ENCODE measurements at places on chromosomes 6 and 20. TPM values are rescaled to one million over a fixed set of nuclear protein-coding genes. Genes with fewer than 3 reads are reported as not detected.

The MEP1A gene
- not detected for polyA plus RNA-seq

The RSPH4A gene
- 0.19 TPM for polyA plus RNA-seq

The FRK gene
- under 0.01 TPM for polyA plus RNA-seq

The PDE10A gene
- polyA plus RNA-seq: 3.9 TPM

- no peaks in the 10 kb centered on the region for H3K4me1 ChIP-seq
- no peak overlapping the region for H3K4me3 ChIP-seq
- no peak for DNase-seq
- no peaks in the 10 kb centered on the region for H3K36me3 ChIP-seq
These were observed 859 bp upstream of the CLPS start for GRCh38 chr6:35797837-35798526.

- H3K27ac ChIP-seq: no peak overlapping the region
- H3K27me3 ChIP-seq: peaks cover 14% of the 10 kb centered on the region
- H3K4me3 ChIP-seq: no peak overlapping the region
- H3K36me3 ChIP-seq: no peaks in the 10 kb centered on the region
These were observed 32.6 kb upstream of the TAB2 start for GRCh38 chr6:149284904-149285303.

DNA sequence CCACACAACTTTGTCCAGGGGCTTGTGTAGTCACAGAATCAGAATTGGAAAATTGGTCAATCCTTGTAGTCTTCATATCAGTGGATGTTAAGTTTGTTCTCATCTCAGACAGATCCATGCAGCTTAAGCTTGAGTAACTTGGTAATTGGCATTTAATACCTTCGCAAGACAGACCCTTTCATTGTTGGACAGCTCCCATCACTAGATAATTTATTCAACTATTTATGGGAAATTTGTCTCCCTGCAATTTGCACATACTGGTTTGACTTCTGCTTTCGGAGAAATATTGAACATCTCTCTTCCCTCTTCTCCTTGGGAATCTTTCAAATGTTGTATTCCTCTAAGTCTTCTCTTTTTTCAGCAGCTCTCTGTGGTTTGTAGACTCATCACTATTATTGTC is 17.1 kb downstream of the MEI4 start:
- H3K27me3 ChIP-seq: no peaks in the 10 kb centered on the region
- no peaks in the 10 kb centered on the region for H3K4me1 ChIP-seq
- H3K4me3 ChIP-seq: no peak overlapping the region
- DNase-seq: no peak
- H3K36me3 ChIP-seq: no peaks in the 10 kb centered on the region
- no peak overlapping the region for H3K27ac ChIP-seq

GRCh38 chr20:12535316-12535715 is 473.5 kb upstream of the SPTLC3 start:
- H3K4me1 ChIP-seq: no peaks in the 10 kb centered on the region
- DNase-seq: no peak
- no peaks in the 10 kb centered on the region for H3K27me3 ChIP-seq

DNA sequence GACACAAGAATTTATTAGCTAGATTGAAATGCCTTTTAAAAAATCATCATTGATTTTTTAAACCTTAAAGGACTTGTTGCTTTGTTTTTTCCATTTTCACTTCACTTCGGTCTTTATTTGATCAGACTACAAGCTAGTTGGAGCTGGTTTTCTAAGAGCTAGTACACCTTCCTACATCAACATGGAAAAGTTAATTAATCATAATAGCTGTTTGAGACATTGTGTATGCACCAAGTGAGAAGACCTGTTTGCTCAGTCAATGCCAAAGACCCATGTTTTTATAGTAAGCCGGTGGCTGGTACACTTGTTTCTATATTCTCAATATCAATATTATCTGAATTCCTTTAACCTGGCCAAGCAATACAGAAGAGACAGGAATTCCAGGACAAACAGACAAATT is 310.2 kb upstream of the SGK1 start:
- H3K27me3 ChIP-seq: no peaks in the 10 kb centered on the region
- no peak overlapping the region for H3K27ac ChIP-seq
- no peaks in the 10 kb centered on the region for H3K4me1 ChIP-seq

DNA sequence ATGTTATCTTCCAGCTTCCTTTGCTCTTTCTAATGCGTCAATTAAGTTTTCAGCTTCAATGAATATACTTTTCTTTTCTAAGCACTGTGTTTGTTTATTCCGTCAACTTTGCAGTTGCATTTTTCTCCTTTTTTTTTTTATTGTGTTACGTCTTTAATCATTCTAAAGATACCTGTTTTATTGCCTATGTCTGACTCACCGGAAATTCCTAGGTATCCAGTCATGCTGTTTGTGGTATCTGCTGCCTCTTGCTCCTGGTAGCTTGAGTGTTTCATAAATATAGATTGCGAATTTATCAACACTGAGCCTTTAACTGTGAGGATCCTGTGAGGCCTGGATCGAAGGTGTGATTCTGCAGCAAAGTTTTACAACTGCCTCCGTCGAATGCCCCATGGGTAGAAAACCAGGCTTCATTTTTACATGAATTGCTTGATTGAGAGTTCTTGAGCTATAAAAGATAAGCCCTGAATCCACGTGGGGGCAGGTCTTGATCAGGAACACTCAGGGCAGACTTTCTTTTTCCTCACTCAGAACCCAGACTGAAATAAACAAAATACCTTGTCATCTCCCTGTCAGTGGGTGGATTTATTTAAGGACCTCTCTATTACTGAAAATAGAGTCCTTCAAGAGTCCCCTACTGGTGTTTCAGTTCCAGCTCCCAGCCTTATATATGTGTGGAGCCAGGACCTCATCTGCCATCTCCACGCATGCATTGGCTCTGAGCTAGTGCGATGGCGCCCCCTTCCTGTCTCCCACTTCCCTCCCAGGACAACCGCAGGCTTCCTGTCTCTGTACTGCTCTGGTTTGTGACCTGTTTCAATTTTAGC is 60.1 kb upstream of the LRRC1 start:
- H3K27ac ChIP-seq: no peak overlapping the region
- no peaks in the 10 kb centered on the region for H3K27me3 ChIP-seq
- no peak overlapping the region for H3K4me3 ChIP-seq
- no peaks in the 10 kb centered on the region for H3K36me3 ChIP-seq
- peak; percentile 78 for DNase-seq

- H3K36me3 ChIP-seq: no peaks in the 10 kb centered on the region
- no peak for DNase-seq
- H3K4me1 ChIP-seq: no peaks in the 10 kb centered on the region
- no peak overlapping the region for H3K27ac ChIP-seq
- H3K27me3 ChIP-seq: no peaks in the 10 kb centered on the region
These were observed 24.9 kb upstream of the CFAP206 start for GRCh38 chr6:87382861-87383260.

DNA sequence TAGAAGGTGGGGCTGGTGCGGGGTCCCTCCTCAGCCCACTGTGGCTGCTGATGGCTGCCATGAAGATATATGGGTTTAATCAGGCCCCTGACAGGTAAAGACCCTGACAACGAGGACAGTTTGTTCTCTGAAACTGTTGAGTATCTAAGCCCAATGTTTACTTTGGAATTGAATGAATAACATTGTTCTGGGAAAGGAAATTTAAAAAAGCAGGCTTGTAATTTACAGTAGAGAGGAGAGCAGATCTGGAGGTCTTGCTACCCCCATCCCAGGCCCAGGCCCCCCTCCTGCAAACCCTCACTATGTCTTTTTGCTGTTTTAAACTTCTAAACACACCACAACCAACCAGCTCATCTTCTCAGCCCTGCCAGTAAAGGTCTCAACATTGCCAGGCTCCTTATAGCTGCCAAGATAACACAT is 171.3 kb downstream of the CDC5L start:
- H3K36me3 ChIP-seq: no peaks in the 10 kb centered on the region
- DNase-seq: no peak
- peaks cover 53% of the 10 kb centered on the region for H3K27me3 ChIP-seq
- H3K27ac ChIP-seq: no peak overlapping the region
- H3K4me3 ChIP-seq: no peak overlapping the region
- H3K4me1 ChIP-seq: no peaks in the 10 kb centered on the region

GRCh38 chr20:24046888-24047287 is 58.3 kb upstream of the GGTLC1 start:
- no peaks in the 10 kb centered on the region for H3K36me3 ChIP-seq
- DNase-seq: no peak
- no peak overlapping the region for H3K27ac ChIP-seq
- H3K4me3 ChIP-seq: no peak overlapping the region

GRCh38 chr6:112597176-112597575 is 250.0 kb downstream of the RFPL4B start:
- H3K27ac ChIP-seq: no peak overlapping the region
- H3K4me3 ChIP-seq: no peak overlapping the region
- H3K4me1 ChIP-seq: no peaks in the 10 kb centered on the region
- no peaks in the 10 kb centered on the region for H3K36me3 ChIP-seq
- H3K27me3 ChIP-seq: peaks cover 2% of the 10 kb centered on the region

DNA sequence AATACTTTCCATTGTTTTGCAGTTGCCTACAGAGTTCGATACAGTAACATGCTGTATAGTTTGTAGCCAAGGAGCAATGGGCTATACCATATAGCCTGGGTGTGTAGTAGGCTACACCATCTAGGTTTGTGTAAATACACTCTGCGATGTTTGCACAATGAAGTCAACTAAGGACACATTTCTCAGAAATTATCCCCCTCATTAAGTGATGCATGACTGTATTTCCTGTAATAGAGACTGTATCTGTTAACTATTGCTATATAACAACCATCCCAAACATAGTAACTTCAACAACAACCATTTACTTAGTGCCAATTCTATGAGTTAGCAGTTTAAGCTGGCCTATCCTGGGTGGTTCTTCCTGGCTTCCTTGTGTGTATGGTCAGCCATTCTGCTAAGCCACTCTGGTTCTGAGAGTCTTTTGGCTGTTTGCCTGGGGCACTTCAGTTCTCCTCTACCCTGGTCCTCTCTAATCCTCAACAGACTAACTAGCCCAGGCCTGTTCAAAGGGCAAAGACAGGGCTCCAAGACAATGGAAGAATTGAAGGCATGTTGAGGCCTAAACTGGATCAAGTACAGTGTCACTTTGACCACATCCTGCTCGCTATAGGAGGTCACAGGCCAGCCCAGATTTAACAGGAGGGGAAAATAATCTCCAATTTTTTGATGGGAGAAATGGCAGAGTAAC is 124.0 kb downstream of the PLCB1 start:
- 0 out of 2 replicates have a peak overlapping the region, but pooled peaks have one; percentile 10 for H3K27ac ChIP-seq
- H3K4me1 ChIP-seq: peaks cover 4% of the 10 kb centered on the region
- H3K36me3 ChIP-seq: no peaks in the 10 kb centered on the region

- no peak overlapping the region for H3K27ac ChIP-seq
- peaks cover 3% of the 10 kb centered on the region for H3K27me3 ChIP-seq
- DNase-seq: peak; percentile 13
- H3K4me3 ChIP-seq: no peak overlapping the region
- peaks cover 2% of the 10 kb centered on the region for H3K4me1 ChIP-seq
- no peaks in the 10 kb centered on the region for H3K36me3 ChIP-seq
These were observed 115.4 kb downstream of the ISM1 start for GRCh38 chr20:13336308-13337089.

DNA sequence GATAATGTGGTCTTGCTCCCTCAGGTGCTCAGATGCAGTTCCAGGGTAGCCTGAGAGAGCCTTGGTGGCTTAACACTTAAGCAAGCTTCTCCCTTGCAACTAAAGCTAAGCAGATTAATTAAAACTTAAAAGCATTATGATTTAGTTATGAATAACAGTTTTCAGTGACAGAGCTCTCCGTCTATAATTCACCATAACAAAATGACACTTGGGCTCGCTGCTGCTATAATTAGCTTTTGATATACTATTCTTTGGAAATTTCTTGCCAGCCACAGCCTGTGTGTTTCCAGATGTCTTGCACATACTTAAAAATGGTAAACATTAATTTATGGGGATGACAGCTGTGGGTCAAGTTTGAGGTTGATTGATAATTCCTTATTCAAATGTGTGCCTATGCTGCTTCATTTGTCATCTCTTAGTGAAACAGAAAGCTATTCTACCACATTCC is 380.5 kb downstream of the TFAP2B start:
- DNase-seq: no peak
- H3K27me3 ChIP-seq: no peaks in the 10 kb centered on the region
- no peaks in the 10 kb centered on the region for H3K36me3 ChIP-seq

DNA sequence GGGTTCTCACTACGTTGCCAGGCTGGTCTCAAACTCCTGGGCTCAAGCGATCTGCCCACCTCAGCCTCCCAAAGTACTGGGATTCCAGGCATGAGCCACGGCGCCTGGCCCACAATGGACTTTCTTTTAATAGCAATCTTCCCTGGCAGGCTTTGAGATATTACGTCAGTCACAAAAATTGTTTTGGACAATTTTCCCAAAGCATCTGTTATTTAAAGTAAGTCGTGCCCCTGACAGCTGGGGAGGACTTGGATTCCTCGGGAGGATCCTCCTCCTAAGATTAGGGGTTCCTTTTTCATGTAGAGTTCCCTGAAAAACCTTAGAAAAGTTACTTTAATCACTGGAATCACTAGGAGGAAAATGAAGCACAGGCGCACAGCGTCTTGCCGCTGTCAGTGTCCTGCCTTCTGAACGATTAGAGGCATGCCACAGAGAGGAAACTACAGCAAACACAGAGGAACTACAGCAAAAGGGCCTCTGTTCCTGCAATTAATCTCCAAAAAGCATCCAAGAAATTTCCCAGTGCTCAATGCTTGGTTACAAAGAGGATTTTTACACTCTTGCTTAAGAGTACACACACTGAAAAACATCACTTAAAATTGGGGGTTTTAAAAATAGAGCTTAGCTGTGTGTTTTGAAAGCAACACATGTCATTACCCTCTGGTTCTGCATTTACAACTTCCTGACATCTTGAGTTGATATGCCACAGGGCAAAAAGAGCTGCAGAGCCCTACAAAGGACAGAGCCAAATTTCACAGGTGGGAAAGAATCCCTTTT is 4.5 kb downstream of the ACSS1 start:
- DNase-seq: peak; percentile 41
- no peak overlapping the region for H3K4me3 ChIP-seq
- H3K27ac ChIP-seq: peak overlapping the region; percentile 18
- peaks cover 8% of the 10 kb centered on the region for H3K4me1 ChIP-seq

- no peaks in the 10 kb centered on the region for H3K36me3 ChIP-seq
- H3K27ac ChIP-seq: no peak overlapping the region
- H3K4me1 ChIP-seq: no peaks in the 10 kb centered on the region
- H3K27me3 ChIP-seq: peaks cover 7% of the 10 kb centered on the region
- no peak for DNase-seq
These were observed 34.2 kb downstream of the MAFB start for GRCh38 chr20:40654876-40655275.

GRCh38 chr20:35145141-35145564 is 2.0 kb downstream of the EDEM2 start:
- H3K27ac ChIP-seq: no peak overlapping the region
- H3K4me1 ChIP-seq: peaks cover 5% of the 10 kb centered on the region
- H3K27me3 ChIP-seq: no peaks in the 10 kb centered on the region
